GF-D8 (cell line): ENCODE measurements at places on chromosomes 1 and 21.

GRCh38 chr21:17532292-17532691 is 19.4 kb downstream of the CXADR start:
- DNase-seq = no peak

GRCh38 chr21:34715518-34715917 is 46.7 kb downstream of the CLIC6 start:
- no peak for DNase-seq

- no peak for DNase-seq
Observed at GRCh38 chr21:45277101-45278045, 10.3 kb downstream of the POFUT2 start.

- no peak for DNase-seq
Observed at GRCh38 chr1:191582169-191582568, 576.1 kb upstream of the RGS18 start.

DNA sequence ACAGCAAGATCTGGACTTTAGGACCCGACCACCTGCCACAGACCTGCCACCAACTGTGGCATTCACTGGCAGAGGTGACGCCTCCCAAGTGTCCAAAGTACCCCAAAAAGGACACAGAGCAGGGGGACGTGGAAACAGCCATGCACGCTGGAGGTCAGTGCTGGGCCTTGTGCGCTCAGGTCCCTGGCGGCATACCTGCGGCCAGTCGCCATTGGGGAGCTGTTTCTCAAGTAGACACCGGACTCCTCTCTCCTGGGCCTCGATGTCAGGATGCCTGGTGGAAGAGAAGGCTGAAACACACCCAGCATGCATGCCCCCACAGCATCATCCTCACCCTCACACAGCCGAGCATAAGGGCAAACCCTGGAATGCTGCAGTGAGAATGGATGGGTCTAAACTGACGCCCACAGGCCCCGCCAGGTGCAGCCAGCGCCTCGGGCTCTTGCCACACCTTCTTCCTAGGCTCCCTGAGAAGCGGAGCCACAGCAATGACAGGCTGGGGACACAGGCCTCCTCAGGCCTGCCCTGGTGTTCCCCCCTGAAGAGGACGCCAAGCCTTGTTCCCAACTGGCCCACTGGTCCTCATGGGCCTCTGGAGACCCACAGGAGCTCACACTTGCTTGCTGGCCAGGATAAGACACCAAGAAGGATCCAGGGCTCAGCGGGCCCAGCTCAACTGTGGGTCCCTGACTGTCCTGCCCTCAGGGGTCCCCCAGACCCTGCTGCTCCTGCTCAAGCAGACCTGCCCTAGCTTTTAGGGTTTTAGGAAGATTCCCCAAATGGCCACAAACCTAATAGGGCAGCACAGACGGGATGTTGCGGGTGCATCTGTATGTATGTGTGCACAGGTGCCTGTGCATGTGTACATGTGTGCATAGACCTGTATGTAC is 7.7 kb upstream of the SPATC1L start:
- DNase-seq = no peak

DNA sequence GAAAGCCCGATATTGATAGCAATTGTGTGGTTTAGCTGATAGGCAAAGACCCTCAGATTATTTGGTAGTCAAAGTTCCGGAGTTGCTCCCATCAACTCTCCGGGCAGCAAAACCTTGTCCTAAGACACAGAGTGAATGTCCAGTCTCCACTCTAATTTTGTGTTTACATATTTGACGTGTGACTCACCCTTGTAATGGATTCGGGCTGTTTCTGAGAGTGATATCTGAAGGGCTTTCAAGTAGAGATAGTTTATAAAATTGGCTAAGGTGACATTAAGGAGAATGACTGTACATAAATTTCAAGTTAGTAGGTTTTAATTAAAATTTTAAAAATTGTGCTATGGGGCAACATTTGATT is 154.2 kb downstream of the CNIH3 start:
- no peak for DNase-seq

- no peak for DNase-seq
Observed at GRCh38 chr21:40504825-40505224, 342.1 kb downstream of the DSCAM start.

DNA sequence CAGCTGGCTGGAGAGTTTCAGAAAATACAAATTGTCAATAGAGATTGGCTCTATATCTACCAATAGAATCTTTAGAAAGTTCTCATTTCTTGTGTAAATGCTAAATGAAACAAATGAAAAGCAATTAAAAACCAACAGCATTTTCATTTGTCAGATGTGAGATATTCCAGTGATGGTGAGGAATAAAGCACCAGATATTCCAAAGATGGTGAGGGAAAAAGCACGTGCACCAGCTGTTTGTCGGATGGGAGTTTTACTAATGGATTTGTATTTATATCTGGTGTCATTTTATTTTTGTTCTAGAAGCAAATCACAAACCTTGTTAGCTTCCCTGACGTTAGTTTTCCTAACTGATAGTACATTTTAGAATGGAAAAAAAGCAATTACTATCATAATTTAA is 188.8 kb downstream of the PCP4 start:
- no peak for DNase-seq

GRCh38 chr1:56472860-56473259 is 106.5 kb downstream of the PLPP3 start:
- DNase-seq = peak; percentile 26
